ENCODE measurements at places on chromosomes 3 and 15.

GRCh38 chr15:63022663-63023062 lies 19.9 kb upstream of the TPM1 start:
- DNase-seq = no peak

DNA sequence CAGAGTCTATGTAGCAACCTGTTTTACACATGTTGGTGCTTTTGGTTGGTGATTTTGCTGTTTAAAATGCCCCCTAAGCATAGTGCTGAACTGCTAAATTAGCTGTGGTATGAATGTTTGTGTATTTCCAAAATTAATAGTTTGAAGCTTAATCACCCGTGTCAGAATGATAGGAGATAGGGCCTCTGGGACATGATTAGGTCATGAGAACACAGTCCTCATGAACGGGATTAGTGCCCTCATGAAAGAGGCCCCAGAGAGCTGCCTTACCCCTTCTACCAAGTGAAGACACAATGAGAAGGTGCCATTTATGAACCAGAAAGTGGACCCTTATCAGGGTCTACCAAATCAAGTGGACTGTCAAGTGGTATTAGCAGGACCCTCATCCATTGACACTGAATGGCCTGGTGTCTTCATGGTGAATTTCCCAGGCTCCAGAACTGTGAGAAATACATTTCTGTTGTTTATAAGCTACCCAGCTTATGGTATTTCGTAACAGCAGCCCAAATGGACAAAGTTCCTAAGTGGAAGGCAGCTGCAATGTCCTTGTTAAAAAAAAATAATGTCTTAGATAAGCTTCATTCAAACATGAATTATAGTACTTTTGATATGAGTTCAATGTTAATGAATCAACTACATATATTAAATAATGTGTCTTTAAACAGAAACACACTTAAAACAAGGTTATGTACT lies 37.7 kb upstream of the FRMD4B start:
- no peak for DNase-seq

DNA sequence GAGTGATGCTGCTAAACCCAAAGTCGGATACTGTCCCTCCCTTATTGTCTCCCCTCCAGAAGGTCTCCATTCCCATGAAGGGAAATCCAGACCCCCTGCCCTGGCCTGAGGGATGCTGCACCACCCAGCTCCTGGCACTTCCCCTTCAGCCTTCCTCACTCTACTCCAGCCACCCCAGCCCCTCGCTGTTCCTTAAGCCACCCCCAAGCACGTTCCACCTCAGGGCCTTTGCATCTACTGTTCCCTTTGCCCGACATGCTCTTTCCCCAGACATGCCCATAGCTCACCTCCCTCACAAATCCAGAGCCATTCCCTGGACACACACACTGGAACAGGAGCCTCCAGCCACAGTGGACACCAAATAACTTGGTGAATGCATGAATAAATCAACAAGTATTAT lies 8.1 kb downstream of the WNT7A start:
- no peak for DNase-seq

GRCh38 chr3:194038960-194039359 lies 97.0 kb upstream of the HES1 start:
- no peak for DNase-seq

DNA sequence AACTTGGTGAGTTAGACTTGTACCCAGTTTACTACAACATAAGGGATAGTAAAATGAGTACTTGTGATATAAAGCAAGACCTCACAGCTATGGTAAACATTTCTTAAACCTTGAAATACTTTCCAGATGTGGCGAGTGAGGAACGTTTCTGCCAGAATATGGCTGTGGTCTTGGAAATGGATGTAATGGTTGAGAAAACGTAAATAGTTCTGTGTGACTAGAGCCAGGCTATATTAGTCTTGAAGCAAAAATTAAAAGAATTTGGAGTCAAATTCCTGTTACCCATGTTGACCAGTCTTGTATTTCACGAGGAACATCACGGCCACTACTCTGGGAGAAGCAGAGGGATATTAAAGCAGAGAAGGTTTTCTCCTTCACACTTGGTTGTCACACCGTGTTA lies 15.3 kb downstream of the OR4F15 start:
- DNase-seq = no peak

- DNase-seq = no peak
Observed at GRCh38 chr3:68953816-68954444, 21.6 kb upstream of the TAFA4 start.

DNA sequence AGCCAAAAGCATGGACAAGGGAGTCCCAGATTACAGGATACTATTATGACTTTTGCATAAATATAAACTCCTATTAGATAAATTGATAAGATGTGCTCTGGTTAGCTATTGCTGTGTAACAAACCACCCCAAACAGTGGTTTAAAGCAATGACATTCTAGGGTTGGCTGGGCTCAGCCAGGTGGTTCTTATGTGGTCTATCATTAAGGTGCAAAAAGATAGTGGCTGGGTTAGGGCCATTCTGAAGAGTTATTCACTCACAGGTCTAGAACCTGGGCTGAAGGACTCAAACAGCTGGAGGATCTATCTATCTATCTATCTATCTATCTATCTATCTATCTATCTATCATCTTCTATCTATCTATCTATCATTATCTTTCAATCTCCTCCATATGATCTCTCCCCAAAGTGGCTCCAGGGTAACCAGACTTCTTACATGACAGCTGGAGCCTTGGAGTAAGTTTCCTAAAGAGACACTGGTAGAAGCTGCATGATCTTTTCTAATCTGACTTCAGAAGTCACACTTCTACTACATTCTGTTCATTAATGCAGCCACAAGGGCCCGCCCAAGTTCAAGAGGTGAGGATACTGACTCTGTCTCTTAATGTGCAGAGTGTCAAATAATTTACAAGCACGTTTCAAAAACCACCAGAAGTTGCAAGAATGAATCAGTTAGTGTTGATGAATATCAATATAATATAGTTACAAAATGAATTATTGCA lies 74.9 kb upstream of the XCR1 start:
- no peak for DNase-seq

DNA sequence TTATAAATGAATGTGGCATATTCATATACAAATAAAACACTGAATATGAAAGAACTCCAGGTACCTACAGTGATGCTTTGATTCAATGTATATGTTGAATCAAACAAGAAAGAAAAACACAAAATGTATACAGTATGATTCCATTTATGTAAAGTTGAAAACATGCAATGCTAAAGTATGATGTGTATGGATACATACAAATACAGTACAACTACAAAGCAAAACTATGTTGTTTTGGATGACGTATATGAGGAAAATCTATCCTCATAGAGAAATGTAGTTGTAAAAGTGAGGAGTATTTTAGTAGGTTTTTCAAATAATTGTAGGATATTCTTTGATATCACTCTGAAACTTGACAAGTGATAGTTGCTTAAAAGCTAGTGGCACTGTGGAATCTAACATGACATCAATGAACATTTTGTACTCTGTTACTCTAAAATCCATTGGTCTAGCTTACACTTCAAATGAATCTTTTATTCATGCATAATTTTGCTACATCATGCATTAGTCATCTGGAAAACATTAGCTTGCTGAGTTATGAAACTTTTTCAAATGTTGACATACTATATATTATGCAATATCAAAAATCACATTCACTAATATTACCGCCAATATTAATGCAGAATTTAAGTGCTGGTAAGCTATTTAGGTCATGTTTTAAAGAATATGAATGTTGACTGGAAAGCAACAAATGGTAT lies 278.1 kb upstream of the CHRNA7 start:
- DNase-seq = no peak

- no peak for DNase-seq
Observed at GRCh38 chr3:72673011-72673771, 175.1 kb downstream of the SHQ1 start.

DNA sequence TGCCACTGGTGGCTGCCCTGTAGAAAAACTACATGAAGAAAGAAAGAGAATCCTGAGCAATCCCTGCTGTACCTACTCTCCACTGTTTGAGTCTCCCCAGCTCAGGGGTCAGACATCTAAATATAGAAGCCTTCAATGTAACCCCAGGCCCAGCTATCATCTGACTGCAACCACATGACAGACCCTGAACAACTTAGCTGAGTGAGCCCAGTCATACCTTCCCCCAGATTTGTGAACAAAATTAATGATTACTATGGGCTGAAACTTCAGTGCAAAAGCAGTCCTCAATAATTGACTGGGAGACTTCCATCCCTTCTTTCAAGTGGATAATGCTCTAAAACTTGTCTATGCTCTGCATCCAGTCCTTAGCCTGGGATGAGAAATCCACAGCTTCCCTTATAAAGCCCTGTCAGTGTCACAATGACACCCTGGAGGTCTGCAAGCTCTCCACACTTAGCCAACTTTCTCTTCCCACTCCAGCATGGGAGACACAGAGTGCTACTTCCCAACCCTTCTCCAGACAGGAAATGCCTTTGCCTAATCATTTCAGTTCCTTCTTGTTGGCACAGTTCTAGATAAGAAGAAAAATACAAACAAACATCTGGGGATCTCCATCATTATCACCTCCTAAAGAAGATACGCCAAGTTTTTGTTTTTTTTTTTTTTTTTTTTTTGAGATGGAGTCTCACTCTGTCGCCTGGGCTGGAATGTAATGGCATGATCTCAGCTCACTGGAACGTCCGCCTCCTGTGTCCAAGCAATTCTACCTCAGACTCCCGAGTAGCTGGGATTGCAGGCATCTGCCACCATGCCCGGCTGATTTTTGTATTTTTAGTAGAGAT lies 198.5 kb upstream of the GADL1 start:
- no peak for DNase-seq

- no peak for DNase-seq
Observed at GRCh38 chr15:51842852-51843737, 13.6 kb downstream of the TMOD3 start.

DNA sequence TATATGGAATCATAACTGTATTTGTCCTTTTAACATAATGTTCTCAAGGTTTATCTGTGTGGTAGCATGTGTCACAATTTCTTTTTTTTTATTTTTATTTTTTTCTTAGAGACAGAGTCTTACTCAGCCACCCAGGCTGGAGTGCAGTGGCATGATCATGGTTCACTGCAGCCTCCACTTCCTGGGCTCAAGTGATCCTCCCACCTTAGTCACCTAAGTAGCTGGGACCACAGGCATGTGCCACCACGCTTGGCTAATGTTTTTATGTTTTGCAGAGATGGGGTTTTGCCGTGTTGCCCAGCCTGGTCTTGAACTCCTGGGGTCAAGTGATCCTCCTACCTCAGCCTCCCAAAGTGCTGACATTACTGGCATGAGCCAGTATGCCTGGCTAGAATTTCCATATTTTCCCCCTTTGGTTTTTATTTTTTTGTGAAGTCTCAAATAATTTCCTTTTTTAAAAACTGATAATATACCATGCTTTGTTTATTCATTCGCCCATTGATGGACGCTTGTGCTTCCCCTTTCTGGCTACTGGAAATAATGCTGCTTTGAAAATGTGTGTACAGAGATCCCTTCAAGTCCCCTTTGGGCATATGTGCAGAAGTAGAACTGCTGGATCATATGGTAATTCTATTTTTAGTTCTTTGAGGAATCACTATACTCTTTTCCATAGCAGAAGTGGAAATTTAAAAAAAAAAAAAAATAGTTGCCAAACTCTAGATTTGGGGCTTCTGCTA lies 28.4 kb downstream of the TMEM40 start:
- DNase-seq = no peak

DNA sequence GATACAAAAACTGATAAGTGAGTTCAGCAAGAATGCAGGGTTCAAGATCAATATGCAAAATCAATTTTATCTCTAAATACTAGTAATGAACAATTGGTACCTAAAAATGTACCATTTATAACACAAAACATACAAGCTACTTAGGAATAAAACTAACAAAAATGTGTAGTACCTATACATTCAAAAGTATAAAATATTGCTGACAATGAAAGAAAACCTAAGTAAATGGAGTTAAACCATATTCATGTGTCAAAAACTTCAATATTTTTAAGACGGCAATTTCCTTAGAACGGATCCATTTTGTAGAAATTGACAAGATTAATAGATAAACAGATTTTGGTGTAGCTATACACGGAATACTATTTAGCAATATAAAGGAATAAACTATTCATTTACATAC lies 343.1 kb upstream of the CCDC54 start:
- no peak for DNase-seq

GRCh38 chr15:86650094-86650493 lies 570.4 kb downstream of the AGBL1 start:
- DNase-seq = no peak

DNA sequence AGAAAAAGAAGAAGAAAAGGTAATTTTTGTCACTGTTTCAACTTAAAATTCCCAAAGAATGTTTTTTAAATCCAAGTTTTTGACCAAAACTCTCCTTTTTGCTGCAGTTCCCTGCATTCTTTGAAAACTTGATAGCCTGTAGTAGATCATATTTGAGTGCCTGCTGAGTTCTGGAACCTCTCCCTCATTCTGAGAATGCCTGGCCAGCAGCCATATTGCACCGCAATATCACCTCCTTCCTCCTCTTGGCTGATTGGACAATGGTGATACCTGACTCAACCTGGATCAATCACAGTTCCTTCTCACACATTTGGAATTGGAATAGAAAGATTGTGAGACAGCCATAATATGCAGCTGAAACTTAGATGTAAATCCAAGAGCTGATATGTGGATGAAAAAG lies 97.6 kb upstream of the GAP43 start:
- DNase-seq = no peak

DNA sequence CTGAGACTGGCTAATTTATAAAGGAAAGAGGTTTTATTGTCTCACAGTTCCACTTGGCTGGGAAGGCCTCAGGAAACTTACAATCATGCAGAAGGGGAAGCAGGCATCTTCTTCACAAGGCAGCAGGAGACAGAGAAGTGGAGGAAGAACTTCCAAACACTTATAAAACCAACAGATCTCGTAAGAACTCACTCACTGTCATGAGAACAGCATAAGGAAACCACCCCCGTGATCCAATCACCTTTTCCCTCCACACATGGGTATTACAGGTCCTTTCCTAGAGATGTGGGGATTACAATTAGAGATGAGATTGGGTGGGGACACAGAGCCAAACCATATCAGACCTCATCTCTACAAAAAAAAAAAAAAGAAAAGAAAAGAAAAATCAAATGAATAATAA lies 25.7 kb downstream of the CGGBP1 start:
- DNase-seq = no peak

DNA sequence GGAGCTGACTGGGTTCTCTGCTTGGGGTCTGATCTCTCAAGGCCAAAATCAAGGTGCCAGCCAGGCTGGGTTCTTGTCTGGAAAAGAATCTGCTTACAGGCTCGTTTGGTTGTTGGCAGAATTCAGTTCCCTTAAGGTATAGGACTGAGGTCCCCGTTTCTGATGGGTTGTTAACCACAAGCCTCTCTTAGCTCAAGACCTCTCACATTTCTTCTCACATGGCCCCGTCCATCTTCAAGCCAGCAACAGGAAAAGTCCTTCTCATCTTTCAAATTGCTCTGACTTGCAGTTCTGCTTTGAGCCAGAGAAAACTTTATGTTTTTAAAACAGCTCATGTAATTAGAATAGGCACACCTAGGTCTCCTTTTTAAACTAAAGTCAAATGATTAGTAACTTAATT lies 20.4 kb downstream of the UACA start:
- no peak for DNase-seq

GRCh38 chr15:71532994-71533393 lies 277.4 kb upstream of the NR2E3 start:
- DNase-seq = no peak

Data from GM04503 (cell line).